ENCODE measurements at places on chromosomes 6 and 20.

- no peak for DNase-seq
Observed at GRCh38 chr6:123321020-123321419, 315.7 kb downstream of the TRDN start.

DNA sequence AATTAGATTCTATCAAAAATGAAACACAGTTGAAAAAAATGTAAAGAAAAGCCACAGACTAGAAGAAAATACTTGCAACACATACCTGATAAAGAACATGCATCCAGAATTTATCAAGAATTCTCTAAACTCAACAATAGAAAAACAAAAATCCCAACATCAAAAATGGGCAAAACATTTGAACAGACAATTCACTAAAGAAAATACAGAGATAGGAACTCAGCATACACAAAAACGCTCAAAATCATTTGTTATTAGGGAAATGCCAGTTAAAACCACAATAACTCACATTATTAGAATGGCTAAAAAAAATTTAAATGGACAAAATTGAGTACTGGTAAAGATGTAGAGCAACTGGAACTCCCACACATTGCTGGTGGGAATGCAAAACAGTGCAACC lies 311.0 kb upstream of the PRDM1 start:
- DNase-seq = no peak

DNA sequence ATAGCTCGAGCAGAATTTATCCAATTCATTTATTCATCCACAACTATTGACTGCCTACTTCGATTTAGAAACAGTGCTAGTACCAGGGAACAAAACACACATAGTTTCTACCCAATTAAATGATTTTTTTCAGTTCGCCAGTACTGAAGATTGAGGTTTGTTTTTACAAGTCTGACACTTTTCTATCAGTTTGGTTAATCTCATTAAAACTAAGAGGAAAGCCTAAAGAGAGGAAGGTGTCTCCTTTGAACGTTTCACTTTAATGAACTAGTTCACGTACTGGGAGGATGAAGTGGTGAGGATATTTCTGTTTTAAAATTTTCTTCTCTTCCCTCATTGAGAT lies 570 bp upstream of the ANKS1A start:
- DNase-seq = no peak

GRCh38 chr20:49283703-49284625 lies 6.1 kb upstream of the ZNFX1 start:
- no peak for DNase-seq

DNA sequence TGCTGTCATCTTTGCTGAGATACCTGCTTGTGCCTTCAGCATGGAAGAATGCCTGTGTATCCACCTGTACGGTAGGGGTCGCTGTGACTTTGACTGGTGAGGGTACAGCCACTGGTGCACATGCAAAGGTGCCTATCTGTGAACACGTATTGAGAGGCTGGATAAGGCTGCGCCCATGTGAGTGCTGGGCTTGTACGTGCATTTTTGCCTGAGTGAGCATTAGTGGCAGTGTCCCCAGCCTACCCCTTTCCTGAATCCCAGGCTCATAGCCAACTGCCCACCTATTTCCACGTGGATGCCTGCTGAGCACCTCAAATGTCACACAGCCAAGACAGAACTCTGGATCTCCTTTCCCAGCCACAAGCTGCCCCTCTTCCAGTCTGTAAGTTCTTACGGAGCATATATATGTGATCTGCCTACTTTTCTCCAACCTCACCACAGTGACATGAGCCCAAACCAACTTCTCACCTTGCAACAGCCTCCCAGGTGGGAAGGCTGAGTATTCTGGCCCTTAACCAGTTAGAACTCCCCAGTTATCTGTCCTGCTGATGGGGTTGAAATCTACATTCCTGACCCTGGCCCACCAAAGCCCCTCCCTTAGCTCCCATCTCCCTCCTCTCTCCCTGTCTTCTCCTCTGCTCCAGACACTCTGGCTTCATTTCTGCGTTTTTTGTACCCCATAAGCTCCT lies 1.1 kb upstream of the SLC2A10 start:
- DNase-seq = no peak

- DNase-seq = no peak
Observed at GRCh38 chr6:148703900-148704299, 42.9 kb upstream of the UST start.

DNA sequence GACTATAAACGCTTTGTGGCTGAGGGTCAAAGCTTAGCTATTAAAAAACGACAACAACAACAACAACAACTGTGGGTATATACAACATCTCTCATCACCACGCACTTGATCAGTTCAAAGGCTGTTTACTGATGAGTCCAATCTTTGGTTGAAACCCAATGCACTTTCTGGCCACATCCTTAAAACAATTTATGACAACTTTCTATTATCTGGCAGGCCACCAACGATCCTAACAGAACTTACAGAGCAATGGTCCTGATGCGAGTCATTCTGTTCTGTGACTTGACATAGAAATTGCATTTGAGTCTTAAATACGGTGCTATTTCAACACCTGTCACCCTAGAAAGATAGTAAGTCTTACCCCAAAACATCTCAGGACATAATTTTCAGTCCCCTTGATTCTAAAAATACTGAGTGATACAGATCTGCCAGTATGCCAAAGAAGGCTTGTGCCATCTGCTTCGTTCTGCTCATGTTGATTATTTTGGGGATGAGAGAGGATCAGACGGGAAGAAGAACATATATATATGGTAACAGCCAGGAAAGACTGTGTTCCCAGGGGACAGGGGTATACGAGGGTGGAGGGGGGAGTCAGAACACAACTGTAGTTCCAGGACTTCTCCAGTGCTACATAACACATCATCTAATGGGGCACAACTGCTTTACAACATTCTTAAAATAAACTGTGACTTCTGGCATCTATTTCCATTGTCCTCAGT lies 55.8 kb downstream of the PLAGL1 start:
- no peak for DNase-seq

- DNase-seq = no peak
Observed at GRCh38 chr20:48180618-48181017, 395.3 kb upstream of the SULF2 start.

DNA sequence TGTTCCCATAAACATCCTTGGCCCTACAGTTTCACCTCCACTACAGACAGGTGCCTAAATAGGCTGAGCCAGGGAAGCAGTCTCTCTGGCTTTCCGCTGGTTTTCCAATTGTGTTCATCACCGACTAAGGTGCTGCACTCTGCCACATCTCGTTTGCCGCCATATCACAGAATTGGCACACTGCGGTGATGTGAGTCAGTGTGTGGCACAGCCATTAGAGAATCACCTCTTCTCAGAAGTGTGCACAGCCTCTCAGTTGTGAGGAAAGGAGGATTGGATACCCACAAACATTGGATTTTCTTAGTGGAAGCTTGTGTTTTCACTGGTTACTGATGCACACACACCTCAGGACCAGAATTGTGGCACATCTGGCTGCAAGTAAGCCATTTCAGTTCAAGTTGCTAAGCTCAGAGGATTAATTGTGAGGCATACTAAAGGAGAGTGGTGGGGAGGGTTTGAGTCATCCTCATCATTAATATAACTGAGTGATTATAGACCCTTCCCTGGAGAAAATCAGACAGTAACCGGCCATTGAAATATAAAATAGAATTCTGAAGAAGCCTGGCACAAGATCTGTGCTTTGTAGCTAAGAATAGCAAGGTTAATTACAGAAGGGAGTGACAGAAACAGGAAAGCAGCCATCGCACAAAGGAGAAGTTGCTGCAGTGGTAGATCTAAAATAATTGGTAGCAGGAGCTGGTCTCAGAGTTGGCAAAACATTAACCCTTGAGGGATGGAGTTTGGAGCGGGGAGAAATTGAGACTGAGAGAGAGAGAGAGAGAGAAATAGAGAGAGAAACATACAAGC lies 506.9 kb downstream of the LMBRD1 start:
- DNase-seq = peak; percentile 19
